ENCODE measurements at places on chromosomes 4 and X.

GRCh38 chrX:26999634-27000033 lies 463.5 kb downstream of the PPP4R3C start:
- no peak for DNase-seq

- DNase-seq: no peak
Observed at GRCh38 chrX:120251471-120252011, 929 bp downstream of the ZBTB33 start.

DNA sequence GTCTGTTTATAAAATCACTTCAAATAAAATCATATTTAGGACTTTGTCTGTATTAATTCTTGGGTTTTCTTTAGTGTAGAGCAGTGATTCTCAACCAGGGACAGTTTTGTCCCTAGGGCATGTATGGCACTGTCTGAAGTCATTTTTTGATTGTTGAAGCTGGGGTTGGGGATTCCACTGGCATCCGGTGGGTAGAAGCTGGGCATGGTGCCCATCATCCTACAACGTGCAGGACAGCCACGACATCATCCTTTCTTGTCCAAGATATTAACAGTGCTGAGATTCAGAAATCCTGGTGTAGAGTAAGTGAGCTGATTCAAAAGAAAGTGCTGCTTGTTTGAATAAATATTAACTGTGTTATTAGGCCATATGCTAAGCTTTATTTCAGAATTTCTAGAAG lies 28.6 kb downstream of the DCLK2 start:
- DNase-seq: no peak

DNA sequence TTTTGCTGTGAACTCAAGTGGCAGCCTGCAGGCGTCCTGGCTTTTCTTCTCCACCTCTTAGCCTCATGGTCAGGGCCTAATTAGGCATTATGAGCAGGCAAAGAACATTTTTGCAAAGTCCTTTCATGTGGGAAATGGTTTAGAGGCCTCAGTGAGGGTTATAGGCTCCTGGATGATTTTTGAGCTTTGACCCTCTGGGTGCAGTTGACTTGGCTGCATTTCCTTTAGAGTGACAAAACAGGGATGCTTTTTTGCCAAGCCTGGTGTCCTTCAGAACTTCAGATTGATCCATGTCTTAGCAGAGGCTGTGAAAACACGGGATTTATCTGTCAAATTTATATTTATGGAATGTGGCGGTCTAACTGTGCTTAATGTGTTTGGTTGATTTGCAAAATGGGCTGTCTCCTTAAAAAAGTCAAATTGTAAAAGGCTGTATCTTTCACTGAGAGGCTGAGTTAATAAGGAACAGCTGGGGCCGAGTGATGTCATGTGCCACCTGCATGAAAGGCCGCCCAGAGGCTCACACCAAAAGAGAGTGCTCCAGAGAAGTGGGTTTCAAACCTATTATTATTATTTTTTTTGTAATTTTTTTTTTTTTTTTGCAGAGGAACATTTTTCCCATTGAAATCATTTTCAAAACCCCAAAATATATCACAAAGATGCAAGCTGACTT lies 192.2 kb upstream of the ARX start:
- DNase-seq: no peak

GRCh38 chrX:45668686-45669443 lies 468.2 kb upstream of the DIPK2B start:
- no peak for DNase-seq

DNA sequence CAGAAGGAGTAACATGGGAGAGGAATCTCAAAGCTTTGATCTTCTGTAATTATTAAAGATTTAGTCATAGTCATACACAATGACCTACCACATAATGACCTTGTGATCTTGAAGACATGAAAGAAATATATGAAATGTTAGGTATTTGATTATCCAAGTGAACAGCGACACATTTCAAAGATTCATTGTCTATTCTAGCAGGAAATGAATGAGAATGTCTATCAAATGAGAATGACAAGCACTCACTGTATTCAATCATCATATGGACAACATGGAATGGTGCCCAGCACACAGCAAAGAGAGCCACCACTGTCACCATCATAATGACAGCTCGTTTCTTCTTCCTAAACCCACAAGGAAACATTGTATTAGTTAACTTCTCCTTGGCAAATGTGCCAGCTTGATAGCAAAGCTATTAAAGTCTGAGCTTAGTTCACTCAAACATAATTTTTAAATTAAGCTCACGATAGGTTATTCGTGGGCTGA lies 50.6 kb downstream of the QRFPR start:
- DNase-seq: no peak

DNA sequence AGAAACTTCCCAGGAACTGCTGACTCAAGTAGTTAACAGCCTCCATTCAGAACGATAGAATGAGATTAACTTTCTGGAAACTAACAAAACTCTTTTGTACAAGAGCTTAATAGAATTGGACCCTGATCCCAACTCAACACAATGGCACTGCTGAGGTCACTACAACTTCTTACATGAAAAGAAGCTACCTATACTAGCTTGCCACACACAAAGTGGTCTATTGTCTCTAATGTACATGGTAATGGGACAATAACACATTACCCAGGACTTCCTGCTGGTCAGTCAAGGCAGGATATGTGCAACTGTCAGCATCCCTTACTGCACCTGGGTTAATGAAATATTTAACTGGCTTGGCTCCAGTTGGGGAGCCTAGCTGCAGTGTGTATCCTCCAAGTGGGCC lies 56.2 kb downstream of the BRCC3 start:
- DNase-seq: no peak

DNA sequence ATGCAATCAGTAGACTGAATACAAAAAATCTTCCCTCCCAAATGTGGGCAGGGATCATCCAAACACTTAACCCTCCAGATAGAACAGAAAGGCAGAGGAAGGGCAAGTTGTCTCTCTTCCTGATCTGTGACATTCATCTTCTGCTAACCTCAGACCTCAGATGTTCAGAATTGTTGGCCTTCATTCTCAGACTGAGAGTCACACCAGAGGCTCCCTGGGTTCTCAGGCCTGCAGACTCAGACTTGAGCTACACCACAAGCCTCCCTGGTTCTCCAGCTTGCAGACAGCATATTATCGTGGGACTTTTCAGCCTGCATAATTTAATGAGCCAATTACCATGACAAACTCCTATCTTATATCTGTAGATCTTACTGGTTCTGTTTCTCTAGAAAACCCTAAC lies 1471.6 kb upstream of the ADGRL3 start:
- no peak for DNase-seq

DNA sequence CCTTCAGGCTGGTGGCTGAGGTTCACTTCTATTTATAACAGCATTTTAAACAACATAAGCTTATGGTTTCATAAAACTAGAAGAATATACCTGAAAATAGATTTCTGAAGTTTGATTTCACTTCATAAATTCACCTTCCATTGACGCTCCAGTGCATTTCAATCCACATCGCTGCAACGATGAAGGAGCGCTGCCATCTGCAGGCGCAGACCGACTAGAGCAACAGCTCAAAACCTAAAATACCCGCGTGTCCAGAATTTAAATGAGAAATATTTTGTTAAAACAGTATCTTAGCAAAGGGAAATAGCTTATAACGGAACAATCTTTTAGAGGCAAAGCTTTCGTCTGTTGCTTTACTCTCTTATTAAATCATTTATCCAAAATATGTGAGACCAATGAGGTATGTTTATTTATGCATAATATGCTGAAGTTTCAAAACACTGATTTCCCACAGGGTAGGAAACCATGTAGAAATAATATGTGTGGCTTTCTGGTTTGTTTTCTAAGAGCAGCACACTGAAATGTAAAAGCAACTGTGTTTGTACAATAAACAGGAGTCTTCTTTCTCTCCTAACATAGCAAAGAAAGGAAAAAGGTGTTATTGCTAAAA lies 816.4 kb upstream of the FRG1 start:
- no peak for DNase-seq

DNA sequence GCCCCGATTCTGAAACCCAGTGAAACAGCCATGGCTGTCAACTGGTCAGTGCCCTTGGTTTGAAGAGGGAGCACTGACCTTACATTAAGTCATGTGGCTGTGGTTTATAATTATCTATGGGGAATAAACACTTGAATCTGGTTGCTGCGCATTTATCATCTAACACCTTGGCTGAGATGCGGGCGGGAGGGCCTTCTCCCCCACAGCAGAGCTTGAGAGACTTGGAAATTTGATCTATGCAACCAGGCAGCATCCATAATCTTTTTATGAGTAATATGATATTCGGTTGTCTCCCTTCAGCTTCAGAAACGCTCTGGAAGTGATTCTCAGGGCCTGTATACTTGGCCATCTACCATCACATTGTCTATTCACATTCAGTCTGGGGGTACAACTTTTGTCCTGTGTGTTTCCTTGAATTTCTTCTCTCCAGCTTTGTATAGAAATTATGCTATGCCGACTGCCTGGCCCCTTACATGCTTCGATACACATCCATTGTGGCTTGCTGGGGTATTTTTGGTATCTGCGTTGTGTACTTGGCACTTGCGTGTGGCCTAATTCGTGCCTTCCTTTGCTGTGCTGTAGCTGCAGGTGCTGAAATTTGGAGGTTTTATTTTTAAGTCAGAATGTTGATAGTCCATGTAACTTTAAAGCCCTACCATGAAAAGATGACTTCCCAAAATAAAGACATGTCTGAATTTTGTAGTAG lies 321.6 kb downstream of the ARHGAP10 start:
- DNase-seq: no peak

GRCh38 chrX:107787827-107788226 lies 10.3 kb downstream of the NCBP2L start:
- DNase-seq: no peak

DNA sequence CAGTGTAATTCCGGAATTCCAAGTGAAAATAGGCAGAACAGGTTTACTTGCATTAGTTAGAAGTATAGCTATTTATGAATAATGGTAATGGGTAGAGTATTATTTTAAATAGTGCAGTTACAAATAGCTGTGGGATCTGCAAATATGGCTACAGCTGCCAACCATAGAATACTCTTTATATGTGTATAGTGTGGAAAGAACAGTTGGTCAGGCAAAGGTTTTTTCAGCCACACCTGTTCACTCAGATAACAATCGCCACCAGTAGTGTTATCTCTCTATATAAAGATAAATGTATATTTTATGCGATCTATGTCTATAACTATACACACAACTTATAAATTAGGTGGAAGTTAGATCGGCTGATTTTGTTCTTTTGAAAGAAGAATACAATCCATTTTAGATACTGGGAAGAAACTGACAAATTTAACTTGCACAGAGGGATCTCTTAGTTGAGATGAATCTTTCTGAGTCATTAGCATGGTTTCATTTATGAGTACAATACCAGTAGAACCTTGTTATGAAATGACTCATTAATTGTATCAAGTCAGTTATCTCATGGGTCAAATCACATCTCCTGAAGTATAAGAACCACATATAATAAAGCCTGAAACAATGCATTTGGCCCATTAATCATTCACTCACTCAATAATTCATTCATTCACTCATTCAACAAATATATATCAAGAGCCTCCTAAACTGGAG lies 100.9 kb upstream of the NR3C2 start:
- DNase-seq: no peak

DNA sequence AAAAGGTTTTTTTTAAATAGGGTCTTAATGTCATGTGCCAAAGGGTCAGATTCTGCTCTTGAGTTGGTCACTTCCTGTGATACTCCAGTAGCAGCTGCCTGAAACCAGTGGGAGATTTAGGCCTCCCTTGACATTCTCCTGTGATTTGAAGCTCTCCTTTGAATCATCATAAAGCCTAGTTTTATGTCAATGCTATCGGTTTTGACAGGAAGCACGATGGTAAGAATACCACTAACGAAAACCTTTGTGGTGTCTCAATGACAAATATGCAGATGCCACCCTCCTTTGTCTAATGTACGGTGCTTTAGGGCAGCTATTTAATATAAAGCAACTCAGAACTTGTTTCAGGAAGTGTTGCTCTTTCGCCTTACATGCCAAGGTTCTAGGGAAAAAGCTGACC lies 44.2 kb downstream of the CCNI start:
- no peak for DNase-seq

- DNase-seq: no peak
Observed at GRCh38 chr4:143302536-143302935, 34.1 kb upstream of the GAB1 start.

DNA sequence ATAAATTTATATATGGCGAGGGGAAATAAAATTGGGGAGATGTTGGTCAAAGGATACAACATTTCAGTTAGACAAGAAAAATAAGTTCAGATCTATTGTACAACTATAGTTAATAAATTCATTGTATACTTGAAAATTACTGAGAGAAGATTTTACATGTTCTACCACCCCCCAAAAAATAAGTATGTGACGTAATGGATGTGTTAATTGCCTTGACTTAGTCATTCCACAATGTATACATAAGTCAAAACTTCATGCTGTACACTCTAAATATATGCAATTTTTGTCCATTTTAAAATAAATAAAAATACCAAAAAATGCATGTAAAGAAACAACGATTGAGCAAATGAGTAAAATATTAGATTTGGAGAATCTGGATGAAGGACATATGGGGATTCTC lies 1.8 kb downstream of the USP11 start:
- no peak for DNase-seq

- no peak for DNase-seq
Observed at GRCh38 chr4:27692158-27692557, 831.5 kb downstream of the STIM2 start.

GRCh38 chr4:41095973-41096372 lies 118.4 kb downstream of the APBB2 start:
- DNase-seq: no peak

GRCh38 chr4:2626231-2626630 lies 89.8 kb downstream of the FAM193A start:
- DNase-seq: no peak

GRCh38 chr4:23828020-23828715 lies 61.7 kb downstream of the PPARGC1A start:
- no peak for DNase-seq

- DNase-seq: no peak
Observed at GRCh38 chr4:52196606-52197130, 145.6 kb downstream of the SPATA18 start.

GRCh38 chr4:164538097-164538496 lies 215.8 kb upstream of the SMIM31 start:
- no peak for DNase-seq

DNA sequence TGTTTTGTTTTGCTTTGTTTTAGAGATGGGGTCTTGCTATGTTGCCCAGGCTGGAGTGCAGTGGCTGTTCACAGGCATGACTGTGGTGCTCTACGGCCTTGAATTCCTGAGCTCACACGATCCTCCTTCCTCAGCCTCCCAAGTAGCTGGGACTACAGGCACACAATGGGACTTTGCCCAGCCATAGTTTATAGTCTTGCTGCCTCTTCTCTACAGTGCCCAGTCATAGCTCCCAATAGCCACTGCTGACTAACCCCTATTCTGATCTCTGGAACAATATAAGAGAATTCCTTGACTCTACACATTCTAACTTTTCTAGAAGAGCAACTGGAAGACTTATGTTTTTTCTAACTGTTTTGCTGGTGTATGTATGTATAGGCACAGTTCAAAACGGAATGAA lies 319.2 kb downstream of the PCDH7 start:
- DNase-seq: no peak

GRCh38 chrX:19745077-19745476 lies 142.3 kb downstream of the SH3KBP1 start:
- DNase-seq: no peak

DNA sequence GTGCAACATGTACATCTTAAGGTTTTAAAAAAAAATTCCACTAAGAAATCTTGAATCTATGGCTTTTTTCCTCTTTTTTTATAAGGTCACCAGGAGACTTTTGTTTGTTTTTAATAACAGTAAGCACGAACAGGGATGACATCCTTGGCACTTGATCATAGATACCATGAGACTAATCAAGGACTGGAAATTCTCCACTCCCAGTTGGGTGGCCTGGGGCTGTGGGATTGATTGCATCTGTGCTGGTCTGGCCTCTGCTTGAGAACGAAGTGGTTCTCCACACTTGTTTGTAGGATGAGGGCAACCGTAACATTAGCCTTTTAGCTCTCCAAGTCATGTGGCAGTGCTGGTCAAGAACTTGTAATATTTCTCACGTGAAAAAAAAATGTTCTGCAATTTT lies 35.4 kb downstream of the SNX25 start:
- no peak for DNase-seq
